ENCODE measurements at places on chromosomes 11 and 22. TPM values are rescaled to one million over a fixed set of nuclear protein-coding genes. Genes with fewer than 3 reads are reported as not detected.

The ACTN3 gene
- not detected for total RNA-seq

DNA sequence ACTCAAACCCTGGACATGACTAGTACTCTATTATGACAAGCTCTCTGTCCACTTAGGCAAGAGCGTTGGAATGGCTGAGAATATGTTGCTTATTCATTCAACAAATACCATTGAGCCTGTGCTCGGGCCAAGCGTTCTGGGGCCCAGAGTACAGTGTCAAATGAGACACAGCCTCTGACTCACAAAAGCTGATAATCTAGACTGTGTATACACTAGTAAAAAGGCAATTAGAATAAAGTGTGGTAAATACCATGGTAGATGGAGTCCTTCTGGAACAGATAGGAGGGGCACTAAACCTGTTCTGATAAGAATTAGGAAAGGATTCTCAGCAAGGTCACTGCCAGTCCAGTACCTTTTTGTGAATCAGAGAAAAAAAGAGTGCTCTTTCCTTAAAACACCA, 24.7 kb downstream of the KCNE3 start:
- peaks cover 28% of the 10 kb centered on the region for H3K4me1 ChIP-seq
- H3K4me3 ChIP-seq: no peak overlapping the region
- no peaks in the 10 kb centered on the region for H3K36me3 ChIP-seq
- no peaks in the 10 kb centered on the region for H3K27me3 ChIP-seq
- H3K27ac ChIP-seq: peak overlapping the region; percentile 51
- no peak for DNase-seq

The MRE11 gene
- 15.5 TPM for total RNA-seq

The RFPL1 gene
- total RNA-seq: not detected

DNA sequence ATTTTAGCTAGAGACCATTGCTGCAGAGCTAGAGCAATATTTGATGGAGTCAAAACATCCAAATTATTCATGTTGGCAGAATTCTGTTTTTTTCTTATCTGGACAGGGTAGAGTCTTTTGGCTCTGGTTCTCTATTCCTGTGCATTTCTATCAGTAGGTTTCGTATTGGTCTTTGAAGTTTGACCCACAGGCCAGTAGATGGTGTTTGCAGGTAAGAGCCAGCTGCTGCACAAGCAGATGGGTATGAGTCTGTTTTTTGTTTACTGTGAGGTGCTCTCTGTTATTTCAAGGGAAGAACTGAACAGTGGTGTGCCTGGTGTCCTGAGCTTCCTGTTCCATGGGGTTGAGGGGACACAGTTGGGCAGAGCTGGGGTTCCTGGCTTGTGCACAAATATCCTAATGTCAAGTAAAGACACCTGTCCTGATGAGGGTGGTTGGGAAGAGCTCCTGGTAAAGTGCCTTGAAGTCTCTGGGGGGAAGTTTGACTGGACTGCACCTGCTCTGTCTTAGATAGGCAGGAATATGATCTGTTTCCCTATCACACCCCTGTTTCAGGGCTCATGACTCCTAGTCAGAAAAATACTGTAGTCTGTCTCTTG, 34.0 kb upstream of the SLC22A25 start:
- H3K4me1 ChIP-seq: peaks cover 5% of the 10 kb centered on the region
- H3K4me3 ChIP-seq: no peak overlapping the region
- DNase-seq: no peak
- no peaks in the 10 kb centered on the region for H3K36me3 ChIP-seq

The NLRP14 gene
- total RNA-seq: not detected

DNA sequence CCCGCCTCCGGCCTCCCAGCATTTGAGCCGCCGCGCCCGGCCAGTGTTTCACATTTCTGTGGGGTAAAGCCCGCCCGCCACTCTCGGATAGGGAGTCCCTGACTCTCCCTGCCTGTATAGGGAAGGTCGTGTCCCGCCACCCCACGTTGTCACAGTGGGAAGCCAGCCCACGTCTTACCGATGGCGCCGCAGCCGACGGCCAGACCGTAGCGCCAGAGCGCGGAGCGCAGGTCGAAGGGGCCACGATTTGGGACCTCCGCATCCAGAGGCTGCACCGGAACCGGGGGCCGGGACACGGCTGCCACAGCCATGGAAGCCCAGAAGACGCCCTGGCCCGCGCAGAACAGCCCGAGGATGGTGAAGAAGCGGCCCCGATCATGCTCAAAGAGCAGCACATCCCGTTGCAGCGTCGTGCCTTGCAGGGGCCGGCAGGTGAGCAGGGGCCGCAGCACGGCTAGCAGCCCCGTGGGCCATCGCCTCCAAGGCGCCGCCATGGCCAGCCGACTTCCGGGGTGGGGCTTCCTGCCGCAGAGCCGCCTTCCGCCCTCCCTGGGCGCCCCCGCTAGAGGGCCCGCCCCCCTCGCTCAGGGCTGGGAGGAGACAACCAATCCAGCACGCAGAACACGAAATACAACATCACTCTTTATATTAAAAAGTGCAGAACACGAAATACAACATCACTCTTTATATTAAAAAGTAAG, at the start of gene TMEM223:
Gene TMEM223 (minus strand): TSS at position 506 of the 701 bp plus-strand sequence. CDS start 12 bp downstream, at position 494.
- peak within 1 kb of the TSS; percentile 94 for H3K27ac ChIP-seq
- peak within 1 kb of the TSS; percentile 88 for H3K4me3 ChIP-seq
- H3K27me3 ChIP-seq: no peaks in the 10 kb centered on the region
- peaks cover 25% of the 10 kb centered on the region for H3K36me3 ChIP-seq
- peak; percentile 95 for DNase-seq

GRCh38 chr22:29205252-29205593, 473 bp upstream of the EMID1 start:
- H3K4me3 ChIP-seq: peak overlapping the region; percentile 52
- DNase-seq: no peak
- H3K4me1 ChIP-seq: peaks cover 11% of the 10 kb centered on the region
- peaks cover 2% of the 10 kb centered on the region for H3K27me3 ChIP-seq

The HTR3B gene
- not detected for total RNA-seq

The OR6T1 gene
- total RNA-seq: not detected

The NUMA1 gene
- 133 TPM for total RNA-seq

DNA sequence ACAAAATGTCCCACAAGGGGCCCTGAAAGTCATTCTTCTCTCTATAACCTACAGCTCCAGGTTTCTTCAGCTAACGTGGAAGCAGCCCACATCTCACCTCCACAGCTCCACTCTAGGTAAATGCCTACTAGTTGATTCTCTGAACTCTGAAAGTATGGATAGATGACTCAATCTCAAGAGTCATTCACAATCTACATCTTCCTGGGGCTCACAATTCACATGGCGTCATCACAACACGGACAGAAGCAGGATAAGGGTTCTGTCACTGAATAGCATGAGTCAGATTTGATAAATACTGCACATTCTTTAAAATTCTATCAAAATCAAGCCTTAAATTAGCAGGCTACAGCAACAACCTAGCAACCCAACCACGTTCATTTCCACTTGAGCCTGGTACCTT, 96.3 kb downstream of the PLEKHA7 start:
- H3K27ac ChIP-seq: no peak overlapping the region
- no peak overlapping the region for H3K4me3 ChIP-seq
- H3K27me3 ChIP-seq: peaks cover 2% of the 10 kb centered on the region
- peaks cover 4% of the 10 kb centered on the region for H3K36me3 ChIP-seq

The CDCA5 gene
- 6.3 TPM for total RNA-seq
